WTC11 (cell line): ENCODE measurements at places on chromosomes 2 and 18. TPM values are rescaled to one million over a fixed set of nuclear protein-coding genes. Genes with fewer than 3 reads are reported as not detected.

HOXD3 gene
- total RNA-seq = not detected in 3 replicates

CTLA4 gene
- 0.31 to 0.44 TPM in 2 of 3 replicates, not detected in the other for total RNA-seq

DAPL1 gene
- total RNA-seq = not detected in 3 replicates

CNTNAP5 gene
- 0.22 to 0.57 TPM (median 0.34 TPM) in 3 replicates for total RNA-seq

DNAH7 gene
- 0.04 to 0.23 TPM (median 0.14 TPM) in 3 replicates for total RNA-seq

CENPA gene
- total RNA-seq = 37.4 to 45.6 TPM (median 40.2 TPM) in 3 replicates

TMEM17 gene
- total RNA-seq = 0.66 to 1.2 TPM (median 1.1 TPM) in 3 replicates

RAB6C gene
- 0.07 to 0.09 TPM (median 0.07 TPM) in 3 replicates for total RNA-seq

MTLN gene
- 42.2 to 50.5 TPM (median 44.1 TPM) in 3 replicates for total RNA-seq

B4GALT6 gene
- 50.6 to 56.6 TPM (median 50.8 TPM) in 3 replicates for total RNA-seq

CYS1 gene
- 0.85 to 1.2 TPM (median 1.1 TPM) in 3 replicates for total RNA-seq

- peaks cover 13% of the 10 kb centered on the region for H3K4me1 ChIP-seq
- DNase-seq = no peak
- no peak overlapping the region for H3K27ac ChIP-seq
- H3K27me3 ChIP-seq = peaks cover 11% of the 10 kb centered on the region
- H3K36me3 ChIP-seq = peaks cover 19% of the 10 kb centered on the region
Observed at GRCh38 chr2:226838722-226839121, 2.9 kb downstream of the RHBDD1 start.

GRCh38 chr18:59718108-59718463, 20.9 kb upstream of the CCBE1 start:
- no peak for DNase-seq
- H3K4me3 ChIP-seq = no peak overlapping the region
- H3K27me3 ChIP-seq = peaks cover 2% of the 10 kb centered on the region; the same call in 1 of the 2 replicates
- H3K27ac ChIP-seq = no peak overlapping the region
- H3K4me1 ChIP-seq = peaks cover 9% of the 10 kb centered on the region
- H3K36me3 ChIP-seq = no peaks in the 10 kb centered on the region

DNA sequence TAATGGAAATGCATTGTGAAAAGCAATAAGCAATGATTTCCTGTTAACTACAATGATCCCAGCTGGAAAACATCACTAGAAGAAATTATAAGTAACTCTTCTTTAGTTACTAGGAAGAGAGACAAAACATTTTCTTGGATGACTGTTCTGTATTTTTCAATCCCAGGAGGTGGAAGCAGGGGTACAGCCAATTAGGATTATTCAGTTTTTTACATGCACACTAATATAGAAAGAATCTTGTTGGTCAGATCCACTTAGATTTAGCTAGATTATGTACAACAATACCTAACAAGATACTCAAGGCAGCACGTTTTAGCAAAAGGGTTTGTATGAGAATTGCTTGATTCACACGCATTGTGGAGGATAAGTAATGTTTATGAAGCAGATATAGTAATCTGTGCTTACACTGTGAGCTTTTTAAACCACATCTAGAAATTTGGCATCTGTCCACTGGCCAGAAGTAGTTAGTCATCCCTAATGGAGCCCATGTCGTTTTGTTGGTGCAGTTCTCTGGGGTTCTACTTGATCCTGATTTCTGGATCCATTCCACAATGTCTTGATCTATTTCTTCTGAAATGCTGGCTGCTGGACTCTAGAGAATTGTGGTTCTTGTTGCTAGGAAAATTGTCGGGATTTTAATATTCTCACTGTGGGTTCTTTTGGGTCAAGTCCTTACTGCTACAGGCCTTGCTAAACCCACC, 199.7 kb downstream of the ADCYAP1 start:
- no peak overlapping the region for H3K4me3 ChIP-seq
- no peak for DNase-seq
- no peaks in the 10 kb centered on the region for H3K4me1 ChIP-seq
- H3K27ac ChIP-seq = no peak overlapping the region

DNA sequence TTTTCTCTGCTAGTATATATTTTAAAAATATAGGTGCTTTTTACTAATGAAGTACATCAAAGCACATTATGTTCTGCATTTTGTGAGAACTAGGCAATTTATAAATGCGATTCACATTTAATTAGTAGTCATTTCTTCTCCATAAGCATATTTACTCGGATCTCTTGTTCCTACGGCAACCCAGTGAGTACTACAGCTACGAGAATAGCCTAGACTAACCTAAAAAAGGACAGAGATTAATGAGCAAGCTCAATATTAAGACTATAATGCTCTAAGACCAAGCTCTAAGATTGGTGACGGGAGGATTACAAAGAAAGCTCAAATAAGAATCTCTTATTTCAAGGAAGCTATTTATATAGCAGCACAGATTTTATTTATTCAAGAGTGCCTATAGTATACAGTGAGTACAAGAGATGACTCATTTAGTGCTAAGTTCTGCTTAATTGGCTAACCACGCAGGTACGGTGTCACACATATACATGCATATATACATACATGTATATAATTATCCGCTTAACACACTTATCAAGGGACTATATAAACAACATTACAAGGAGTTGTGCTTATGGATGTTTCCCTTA, 364.7 kb downstream of the GPD2 start:
- no peaks in the 10 kb centered on the region; the same call in 1 of the 2 replicates for H3K27me3 ChIP-seq
- H3K36me3 ChIP-seq = peaks cover 1% of the 10 kb centered on the region
- peak overlapping the region; percentile 76; the same call in 1 of the 2 replicates for H3K27ac ChIP-seq
- peak overlapping the region; percentile 12; the same call in 1 of the 2 replicates for H3K4me3 ChIP-seq

DNA sequence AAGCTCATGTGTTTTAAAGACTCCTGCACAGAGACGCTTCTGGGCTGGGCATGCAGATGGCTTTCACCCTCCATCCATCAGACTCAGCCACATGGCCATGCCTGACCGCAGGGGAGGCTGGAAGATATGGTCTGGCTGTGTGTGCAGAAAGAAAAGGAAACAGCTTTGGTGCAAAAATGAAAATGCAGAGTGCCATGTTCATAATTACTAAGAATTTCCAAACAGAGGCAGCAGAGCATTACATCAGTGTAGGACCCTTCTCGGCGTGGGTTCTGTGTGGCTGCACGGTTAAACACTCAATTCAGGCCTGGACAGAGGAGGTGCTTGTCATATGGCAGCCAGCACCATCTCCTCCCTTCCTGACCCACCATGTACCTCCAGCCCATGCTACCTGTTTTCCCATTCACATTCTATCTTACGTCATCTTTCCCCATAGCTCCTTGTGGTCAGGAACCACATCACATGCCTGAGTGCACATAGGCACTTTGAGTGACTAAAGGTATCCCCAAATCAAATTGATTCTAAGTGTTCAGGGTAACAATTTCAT, 200.3 kb upstream of the ID2 start:
- H3K27me3 ChIP-seq = no peaks in the 10 kb centered on the region; the same call in 1 of the 2 replicates
- H3K36me3 ChIP-seq = no peaks in the 10 kb centered on the region
- no peaks in the 10 kb centered on the region for H3K4me1 ChIP-seq
- no peak overlapping the region for H3K4me3 ChIP-seq
- H3K27ac ChIP-seq = no peak overlapping the region

DNA sequence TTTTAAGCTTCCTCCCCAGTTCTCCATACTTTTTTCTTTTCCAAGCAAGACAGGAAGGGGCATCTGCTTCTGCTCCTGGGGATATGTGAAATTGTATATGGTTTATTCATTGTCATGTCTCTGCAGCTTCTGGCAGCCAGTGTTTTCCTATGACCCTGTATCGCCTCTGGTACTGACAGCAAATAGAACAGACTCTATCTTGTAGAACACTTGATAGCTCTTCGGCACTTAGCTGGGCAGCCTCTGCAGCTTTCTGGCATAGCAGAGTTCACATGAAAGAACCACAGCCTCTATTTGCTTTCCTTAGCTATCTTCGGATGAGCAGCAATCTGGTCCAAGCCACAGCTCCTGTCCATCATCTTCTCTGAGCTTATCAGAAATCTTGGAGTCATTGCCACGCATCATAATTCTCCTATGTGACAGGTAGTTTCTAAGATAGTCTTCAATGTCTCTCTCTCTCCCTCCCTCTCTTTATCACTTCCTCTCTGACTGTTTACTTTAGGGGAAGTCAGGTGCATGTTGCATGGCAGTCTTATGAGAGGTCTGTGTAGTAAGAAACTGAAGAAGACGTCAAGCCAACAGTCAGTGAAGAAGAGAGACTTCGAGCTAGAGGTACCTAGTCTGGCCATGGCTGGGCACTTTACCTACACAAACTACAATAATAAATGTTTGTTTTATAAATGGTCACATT, 627.7 kb upstream of the CDH2 start:
- H3K4me3 ChIP-seq = no peak overlapping the region
- no peaks in the 10 kb centered on the region for H3K27me3 ChIP-seq
- H3K36me3 ChIP-seq = peaks cover 6% of the 10 kb centered on the region
- peaks cover 9% of the 10 kb centered on the region; the same call in 1 of the 2 replicates for H3K4me1 ChIP-seq
- DNase-seq = no peak

GRCh38 chr2:28367667-28368356, 24.8 kb upstream of the FOSL2 start:
- no peak overlapping the region for H3K27ac ChIP-seq
- no peak overlapping the region for H3K4me3 ChIP-seq
- H3K36me3 ChIP-seq = no peaks in the 10 kb centered on the region

- 0 out of 2 replicates have a peak, but pooled peaks cover 6% of the 10 kb centered on the region for H3K4me1 ChIP-seq
- H3K36me3 ChIP-seq = peaks cover 10% of the 10 kb centered on the region; the same call in 1 of the 2 replicates
- no peak overlapping the region for H3K27ac ChIP-seq
- no peaks in the 10 kb centered on the region for H3K27me3 ChIP-seq
- no peak overlapping the region for H3K4me3 ChIP-seq
Observed at GRCh38 chr18:52451851-52452250, 111.9 kb downstream of the DCC start.

- no peak overlapping the region for H3K27ac ChIP-seq
- DNase-seq = peak; percentile 32
- peaks cover 38% of the 10 kb centered on the region for H3K4me1 ChIP-seq
- H3K4me3 ChIP-seq = peak overlapping the region; percentile 52
- H3K27me3 ChIP-seq = no peaks in the 10 kb centered on the region
- H3K36me3 ChIP-seq = no peaks in the 10 kb centered on the region
Observed at GRCh38 chr2:177264209-177264692, 276 bp downstream of the NFE2L2 start.

GRCh38 chr2:177460973-177461585, 68.5 kb downstream of the AGPS start:
- no peak for DNase-seq
- no peak overlapping the region for H3K27ac ChIP-seq
- H3K4me3 ChIP-seq = no peak overlapping the region

- H3K27me3 ChIP-seq = no peaks in the 10 kb centered on the region
- no peak for DNase-seq
- no peak overlapping the region for H3K4me3 ChIP-seq
- H3K27ac ChIP-seq = no peak overlapping the region
Observed at GRCh38 chr2:101625387-101625786, 72.1 kb upstream of the MAP4K4 start.

DNA sequence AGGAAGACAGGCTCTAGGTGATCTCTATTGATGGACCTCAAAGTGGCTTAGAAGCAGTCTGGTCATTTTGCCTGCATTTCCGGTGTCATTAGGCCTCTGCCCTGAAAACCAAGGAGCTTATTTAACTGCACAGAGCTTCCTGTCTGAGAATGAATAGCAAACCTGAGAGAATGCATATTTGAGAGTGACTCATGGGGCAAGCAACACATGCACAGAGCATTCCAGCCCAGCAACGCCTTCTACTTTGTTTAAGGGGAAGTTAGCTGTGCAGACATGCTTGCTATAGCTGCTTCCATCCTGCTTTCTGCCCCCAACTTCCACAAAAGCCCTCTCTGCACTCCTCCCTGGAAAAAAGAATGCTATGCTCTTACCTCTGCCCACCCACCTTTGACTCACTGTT, 232.8 kb downstream of the GRB14 start:
- H3K27ac ChIP-seq = peak overlapping the region; percentile 48
- DNase-seq = no peak
- no peak overlapping the region for H3K4me3 ChIP-seq
- H3K4me1 ChIP-seq = peaks cover 36% of the 10 kb centered on the region

- no peaks in the 10 kb centered on the region for H3K36me3 ChIP-seq
- H3K4me1 ChIP-seq = peaks cover 16% of the 10 kb centered on the region
- no peak for DNase-seq
Observed at GRCh38 chr2:205235434-205235833, 446.9 kb upstream of the NRP2 start.

DNA sequence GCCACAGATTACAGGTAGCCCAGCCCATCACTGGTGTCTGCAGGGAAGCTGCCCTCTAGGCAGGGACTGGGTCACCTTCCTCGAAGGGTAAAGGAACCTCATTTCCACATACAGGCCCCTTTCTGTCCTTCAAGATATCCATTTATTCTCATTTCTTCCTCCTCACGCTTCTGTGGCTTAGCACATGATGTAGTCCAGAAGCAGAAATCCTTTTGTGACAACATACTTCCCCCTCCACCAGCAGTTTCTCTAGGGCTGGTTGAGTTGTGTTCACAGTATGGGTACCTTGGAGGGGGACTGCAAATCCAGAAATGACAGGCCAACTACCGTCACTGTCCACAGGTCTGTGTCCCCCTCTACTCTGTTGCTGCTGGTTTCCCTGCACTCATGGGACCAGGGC, 364.9 kb downstream of the ANAPC1 start:
- H3K36me3 ChIP-seq = no peaks in the 10 kb centered on the region
- H3K4me3 ChIP-seq = no peak overlapping the region
- no peaks in the 10 kb centered on the region for H3K27me3 ChIP-seq
- DNase-seq = no peak

DNA sequence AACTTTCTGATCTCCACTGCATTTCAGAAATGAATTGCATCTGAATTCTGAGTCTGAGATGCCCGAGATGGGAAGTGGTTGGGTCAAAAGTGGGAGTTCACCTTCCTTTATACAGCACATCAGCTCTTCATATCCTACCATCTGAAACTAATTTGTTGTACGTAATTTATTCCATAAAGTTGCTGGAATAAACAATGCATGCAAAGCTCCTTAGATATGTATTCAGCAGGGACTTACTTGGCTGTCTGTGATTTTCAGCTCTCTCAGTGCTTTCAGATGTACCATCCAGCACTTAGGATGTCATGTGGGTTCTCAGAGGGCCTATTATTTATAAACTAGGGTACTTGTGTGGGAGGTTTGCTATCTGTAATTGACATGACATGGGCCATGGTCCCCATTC, 46.9 kb upstream of the EFEMP1 start:
- no peak overlapping the region for H3K4me3 ChIP-seq
- H3K27me3 ChIP-seq = no peaks in the 10 kb centered on the region
- no peak for DNase-seq
- no peaks in the 10 kb centered on the region for H3K36me3 ChIP-seq

DNA sequence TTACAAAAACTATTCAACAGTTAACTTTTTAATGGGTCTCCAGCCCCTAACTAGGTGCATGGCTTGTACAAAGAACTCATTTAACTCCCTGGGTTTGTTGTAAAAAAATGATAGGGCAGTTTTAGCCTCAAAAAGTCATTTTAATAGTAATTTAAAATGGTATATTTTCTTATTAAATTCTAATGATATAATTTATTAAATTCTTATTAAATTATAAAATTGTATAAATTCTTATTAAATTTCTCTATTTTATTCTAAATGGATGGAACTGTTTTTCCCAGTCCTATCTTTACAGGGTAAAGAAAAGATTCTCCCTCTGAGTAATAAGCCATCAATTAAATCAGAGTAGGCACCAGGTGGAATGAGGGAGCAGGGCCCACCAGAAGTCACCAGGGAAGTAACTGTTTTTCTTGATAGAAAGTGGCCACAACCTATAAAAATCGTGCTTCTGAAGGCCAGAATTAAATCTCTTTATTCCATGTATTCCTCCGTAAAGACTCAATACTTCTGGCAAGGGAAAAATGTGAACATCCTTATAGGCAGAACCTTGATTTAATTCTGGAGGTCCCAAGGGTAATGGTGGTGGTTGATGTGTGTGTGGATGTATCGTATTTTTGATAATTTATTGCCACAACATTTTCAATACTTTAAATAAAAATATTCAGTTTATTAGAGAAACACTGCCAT, 814 bp downstream of the FKBP7 start:
- H3K4me3 ChIP-seq = peak overlapping the region; percentile 94
- DNase-seq = no peak
- peaks cover 25% of the 10 kb centered on the region for H3K4me1 ChIP-seq
- H3K27ac ChIP-seq = no peak overlapping the region
- no peaks in the 10 kb centered on the region; the same call in 1 of the 2 replicates for H3K27me3 ChIP-seq
